ENCODE measurements at places on chromosomes 2 and 18.

DNA sequence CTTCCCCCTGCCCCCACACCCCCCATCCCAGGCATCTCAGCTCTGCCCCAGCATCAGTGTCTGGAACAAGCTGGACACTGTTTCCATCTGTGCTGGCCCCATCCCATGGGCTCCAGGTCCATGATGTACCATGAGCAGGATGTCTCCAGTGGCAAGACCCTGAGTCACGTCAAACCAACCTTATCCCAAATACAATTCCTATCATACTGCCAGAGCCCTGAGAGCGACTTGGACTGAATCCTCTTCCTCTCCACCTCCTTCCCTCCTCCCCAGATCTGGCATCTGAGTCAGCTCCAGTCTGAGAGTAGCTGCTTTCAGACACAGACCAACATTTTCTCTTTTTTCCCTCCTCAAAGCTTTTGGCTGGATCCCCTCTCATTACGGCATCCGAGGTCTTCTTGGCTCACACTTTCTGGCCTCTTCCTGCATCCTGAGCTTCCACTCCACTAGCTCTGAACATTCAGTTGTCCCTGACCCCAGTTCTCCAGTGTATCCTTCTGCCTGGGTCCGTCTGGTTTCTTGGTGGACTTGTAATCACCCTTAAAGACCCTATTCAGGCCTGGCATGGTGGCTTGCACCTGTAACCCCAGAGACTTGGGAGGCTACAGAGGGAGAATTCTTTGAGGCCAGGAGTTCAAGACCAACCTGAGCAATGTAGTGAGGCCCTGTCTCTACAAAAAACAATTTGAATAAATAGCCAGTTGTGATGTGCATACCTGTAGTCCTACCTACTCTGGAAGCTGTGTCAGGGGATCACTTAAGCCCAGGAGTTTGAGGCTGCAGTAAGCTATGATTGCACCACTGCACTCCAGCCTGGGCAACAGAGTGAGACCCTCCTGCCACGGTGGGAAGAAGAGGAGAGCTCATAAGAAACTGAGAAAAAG, 68.3 kb downstream of the ACKR3 start:
- no peak for DNase-seq

DNA sequence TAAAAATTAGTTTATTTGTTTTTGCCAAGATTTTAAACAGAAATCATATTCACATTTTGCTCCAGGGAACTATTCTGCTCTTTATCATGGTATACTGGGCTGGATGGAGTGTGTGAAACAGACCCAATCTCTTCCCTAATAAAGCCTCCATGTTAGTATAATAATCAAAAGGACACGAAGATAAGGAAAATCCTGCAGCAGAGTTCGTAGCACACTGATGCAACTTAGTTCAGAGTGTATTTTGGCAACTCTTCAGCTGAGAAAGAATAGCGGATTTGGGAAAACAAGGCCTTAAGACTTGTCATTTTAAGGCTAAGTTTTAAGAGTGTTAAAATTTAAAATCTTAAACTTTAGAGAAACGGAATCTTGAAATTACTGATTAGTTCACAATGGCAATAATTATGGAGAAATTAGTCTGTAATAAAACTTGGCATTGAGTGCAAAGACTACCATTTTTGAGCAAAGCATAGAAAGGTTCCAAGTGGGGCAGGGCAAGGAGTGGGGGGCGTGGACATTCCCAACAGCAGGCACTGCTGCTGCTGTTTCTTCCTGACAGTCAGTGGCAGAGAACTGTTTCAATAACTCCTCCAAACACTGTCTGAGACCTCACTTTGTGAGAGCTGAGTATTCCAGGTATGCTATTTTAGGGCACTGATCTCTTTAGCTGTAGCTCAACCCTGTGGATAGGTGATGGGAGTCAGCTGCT, 225.0 kb downstream of the HRH4 start:
- no peak for DNase-seq

GRCh38 chr2:230434677-230435324, 18.8 kb downstream of the SP100 start:
- DNase-seq = no peak

DNA sequence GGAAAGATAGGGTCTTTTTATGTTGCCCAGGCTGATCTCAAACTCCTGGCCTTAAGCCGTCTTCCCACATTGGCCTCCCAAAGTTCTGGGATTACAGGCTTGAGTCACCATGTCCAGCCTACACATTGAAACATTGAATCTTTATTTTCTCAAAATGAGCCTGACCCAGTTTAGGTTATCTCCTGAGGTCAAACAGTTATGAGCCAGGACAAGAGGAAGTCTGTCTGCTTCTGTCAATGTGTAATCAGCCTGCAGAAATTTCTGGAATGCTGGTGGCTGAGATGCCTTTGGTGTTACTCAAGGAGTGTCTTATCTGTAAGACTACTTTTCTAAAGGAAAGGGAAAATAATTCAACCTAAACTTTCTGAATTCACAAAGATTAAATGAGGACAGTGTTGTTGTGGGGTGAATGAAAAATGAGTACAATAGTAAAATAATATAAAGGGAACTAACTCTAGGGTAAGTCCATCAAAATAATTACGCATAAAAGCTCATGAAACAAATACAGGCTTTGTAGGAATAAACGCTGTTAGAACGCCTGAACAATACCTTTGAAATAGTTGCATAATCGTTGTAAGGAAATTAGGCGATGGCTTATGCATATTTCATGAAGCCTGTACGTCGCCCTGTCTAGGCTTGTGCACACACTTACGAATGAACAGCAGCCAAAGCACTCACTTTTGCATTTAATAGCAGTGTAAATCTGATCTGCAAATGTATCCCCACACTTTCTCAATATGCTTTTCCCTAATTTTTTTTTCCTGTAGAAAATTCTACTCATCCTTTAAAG, 260.8 kb downstream of the RDH14 start:
- no peak for DNase-seq

DNA sequence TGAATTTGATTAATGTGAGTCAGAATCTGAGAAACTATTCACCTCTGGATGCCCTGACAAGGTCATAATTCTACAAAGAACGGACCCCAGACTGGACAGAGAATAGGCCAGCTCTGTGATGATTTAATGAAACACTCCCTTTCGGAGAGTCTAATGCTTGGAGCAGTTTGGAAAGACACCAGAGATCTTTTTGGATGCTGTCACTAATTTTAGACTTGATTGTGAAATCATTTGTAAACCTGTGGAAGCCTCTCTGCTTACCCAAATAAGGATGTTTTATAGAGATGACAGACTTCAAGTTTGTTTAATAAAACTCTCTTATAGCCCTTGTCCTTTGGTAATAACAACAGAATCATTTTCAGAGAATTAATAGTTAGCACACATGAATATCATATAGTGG, 83.5 kb downstream of the MYL12B start:
- DNase-seq = no peak

DNA sequence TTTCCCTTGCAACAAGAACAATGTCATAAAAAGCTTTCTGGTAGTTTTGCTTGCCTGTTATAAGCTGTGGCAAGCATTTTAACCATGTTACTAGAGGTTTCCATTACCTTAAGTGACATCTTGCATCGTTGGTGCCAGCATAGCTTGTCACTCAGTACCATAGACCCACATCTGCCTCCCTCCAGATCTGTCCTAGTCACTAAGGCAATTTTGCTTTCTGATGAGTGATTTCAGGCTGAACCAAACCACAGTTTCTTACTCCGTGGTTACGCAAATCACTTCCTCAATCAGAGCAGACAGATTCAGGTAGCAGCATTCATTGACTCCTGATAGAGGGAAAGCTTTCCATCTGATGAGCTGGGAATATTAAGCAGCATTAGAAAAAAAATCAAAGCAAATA, 1057.5 kb upstream of the FAM98A start:
- DNase-seq = no peak

DNA sequence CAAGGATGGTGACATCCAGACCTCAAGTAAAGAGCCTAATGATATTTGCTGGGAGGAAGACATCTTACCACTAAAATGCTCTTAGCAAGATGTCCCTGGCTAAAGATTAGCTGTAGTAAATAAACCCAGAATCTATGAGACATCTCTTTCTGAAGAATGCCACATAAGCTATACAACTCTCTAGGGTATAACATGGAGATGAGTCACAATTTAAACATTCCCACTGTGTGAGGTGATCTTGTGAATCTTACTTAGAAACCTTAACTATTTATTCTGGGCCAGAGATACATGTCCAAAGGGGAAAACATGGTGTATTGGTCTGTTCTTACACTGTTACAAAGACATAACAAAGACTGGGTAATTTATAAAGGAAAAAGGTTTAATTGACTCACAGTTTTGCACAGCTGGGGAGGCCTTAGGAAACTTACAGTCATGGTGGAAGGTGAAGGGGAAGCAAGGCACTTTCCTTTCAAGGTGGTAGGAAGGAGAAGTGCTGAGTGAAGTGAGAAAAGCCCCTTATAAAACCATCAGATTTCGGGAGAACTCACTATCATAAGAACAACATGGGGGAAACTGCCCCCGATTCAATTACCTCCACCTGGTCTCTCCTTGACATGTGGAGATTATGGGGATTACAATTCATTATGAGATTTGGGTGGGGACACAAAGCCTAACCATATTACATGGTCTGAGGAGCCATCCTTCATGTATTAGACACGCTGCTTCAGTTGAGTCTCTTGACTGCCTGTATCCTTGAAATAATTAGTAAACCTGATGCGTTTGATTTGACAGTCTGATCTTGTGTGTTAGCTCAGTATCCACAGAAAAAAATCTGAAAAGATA, 17.1 kb downstream of the KRCC1 start:
- DNase-seq = no peak

GRCh38 chr2:218430721-218431120, 11.8 kb downstream of the VIL1 start:
- DNase-seq = no peak

GRCh38 chr2:14896330-14897030, 264.0 kb downstream of the LRATD1 start:
- DNase-seq = no peak

DNA sequence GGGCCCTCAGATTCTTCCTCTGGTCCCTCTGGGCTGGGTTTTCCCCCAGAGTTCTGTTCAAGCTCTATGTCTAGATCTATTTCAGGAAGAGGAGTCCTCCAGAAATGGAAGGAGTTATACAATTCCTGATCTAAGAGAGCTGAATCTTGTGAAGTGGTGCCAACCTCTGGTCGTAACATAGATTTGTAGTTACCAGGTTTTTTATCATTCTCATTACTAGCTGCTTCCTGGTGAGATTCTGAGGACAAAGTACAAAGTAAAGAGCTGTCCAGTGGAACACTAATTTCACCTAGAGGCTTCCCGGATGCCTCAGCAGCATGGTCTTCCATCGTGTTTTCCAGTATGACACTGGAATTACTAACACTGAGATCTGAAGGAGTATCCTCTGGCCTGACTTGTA, 44.1 kb downstream of the PPP4R1 start:
- no peak for DNase-seq

- DNase-seq = no peak
These were observed 78.6 kb upstream of the LDLRAD4 start for GRCh38 chr18:13139885-13140450.

DNA sequence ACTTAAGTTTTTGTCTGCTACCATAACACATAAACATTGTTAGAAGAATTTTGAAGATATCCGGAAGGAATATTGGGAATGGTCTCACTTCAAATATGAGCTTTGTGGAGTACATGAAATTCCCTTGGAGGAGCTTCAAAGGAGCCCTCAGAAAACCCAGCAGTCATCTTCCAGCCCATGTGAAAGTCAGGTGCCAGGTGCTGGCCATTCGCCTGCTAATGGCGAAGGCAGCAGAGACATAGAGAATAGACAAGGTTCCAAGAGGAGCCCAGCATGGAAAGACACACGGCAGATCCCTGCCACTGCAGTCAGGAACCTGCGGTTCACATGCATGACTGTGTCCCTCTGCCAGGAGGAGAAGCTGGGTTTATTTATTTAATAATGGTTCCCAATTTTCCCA, 40.0 kb upstream of the EPG5 start:
- DNase-seq = no peak

GRCh38 chr18:76621782-76622495, 126.9 kb upstream of the ZNF516 start:
- DNase-seq = no peak

DNA sequence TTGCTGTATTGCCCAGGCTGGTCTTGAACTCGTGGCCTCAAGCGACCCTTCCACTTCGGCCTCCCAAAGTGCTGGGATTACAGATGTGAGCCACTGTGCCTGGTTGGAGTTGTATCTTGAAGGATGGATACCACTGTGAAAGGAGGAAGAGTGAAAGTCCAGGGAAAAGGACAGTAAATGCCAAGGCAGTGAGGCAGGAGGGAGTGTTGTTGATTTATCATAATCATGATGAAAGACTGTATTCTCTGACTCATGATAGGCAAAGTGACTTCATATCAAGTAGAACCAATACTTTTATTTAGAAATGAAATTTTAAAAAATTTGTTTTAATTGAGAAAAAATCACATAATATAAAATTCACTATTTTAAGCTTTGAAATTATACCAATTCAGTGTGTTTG, 162.3 kb downstream of the ARHGAP28 start:
- no peak for DNase-seq

DNA sequence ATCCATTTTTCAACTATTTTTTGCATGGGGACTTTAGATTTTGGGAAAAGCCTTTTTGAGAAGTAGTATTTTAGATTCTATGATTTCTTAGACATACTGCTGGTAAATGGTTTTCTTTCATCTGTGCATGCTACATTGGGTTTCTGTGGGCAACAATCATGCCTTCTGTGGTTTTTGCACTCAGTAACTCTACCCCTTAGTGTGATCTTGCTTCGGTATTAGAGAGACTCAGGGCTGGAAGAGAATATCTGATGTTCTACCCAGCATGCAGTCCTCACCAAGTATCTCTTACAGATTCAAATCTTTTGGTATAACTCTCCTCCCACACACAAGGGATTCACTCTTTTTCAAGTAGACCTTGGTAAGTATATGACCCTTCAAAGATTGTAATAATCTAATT, 183.0 kb downstream of the PMAIP1 start:
- no peak for DNase-seq

GRCh38 chr18:23133860-23134779, 1.2 kb upstream of the CABLES1 start:
- DNase-seq = no peak

DNA sequence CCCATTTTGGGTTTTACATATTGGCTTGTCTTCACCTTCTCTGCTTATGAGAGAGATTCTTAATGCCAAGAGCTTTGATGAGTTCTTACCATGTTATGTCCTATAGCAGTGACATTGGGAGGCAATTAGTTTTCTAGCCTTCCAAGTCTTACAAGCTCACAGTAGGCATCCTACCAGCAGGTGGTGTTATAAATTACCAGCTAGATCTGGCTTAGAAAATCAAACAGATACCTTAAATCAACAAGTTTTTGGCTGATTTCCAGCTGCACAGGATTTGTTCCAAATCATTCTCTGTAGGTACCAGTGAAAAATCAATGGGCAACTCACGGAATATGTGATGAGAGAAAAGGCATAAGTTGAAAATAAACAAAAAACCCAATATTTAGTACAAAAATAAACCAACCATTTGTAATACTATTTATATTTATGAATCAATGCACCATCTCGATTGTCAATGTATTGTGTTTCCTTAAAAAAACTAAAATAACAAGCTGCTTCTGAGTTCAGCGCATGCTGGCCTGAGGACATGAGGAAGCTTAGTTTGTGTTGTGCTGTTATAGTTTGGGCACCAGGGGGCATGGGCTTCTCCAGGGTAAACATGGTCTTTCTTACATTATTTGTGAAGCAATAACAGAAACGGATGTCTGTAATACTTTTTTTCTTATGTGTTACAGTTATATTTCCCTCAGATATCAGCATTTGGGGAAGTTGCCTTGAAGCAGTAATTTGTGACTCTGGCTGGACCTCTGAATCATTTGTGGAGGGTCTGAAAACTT, 34.1 kb upstream of the NXPH2 start:
- DNase-seq = peak; percentile 85

- DNase-seq = no peak
These were observed 179.4 kb upstream of the HS6ST1 start for GRCh38 chr2:128498086-128498485.

Measured in MV-4-11 (cell line).